ENCODE measurements at places on chromosomes 2 and 18. TPM values are rescaled to one million over a fixed set of nuclear protein-coding genes. Genes with fewer than 3 reads are reported as not detected.

PIEZO2 gene
- total RNA-seq = 3.2 TPM

PRR30 gene
- not detected for total RNA-seq

NEURL3 gene
- total RNA-seq = not detected

TFPI gene
- total RNA-seq = 85.3 TPM

SH3RF3 gene
- total RNA-seq = 6.5 TPM

DSG4 gene
- not detected for total RNA-seq

SLC5A7 gene
- total RNA-seq = 14.3 TPM

CPLX4 gene
- not detected for total RNA-seq

ALK gene
- 21.0 TPM for total RNA-seq

COL5A2 gene
- total RNA-seq = 19.1 TPM

SP140L gene
- 0.92 TPM for total RNA-seq

LAMA3 gene
- 3.7 TPM for total RNA-seq

LRRC30 gene
- not detected for total RNA-seq

C2orf80 gene
- 38.1 TPM for total RNA-seq

FOXI3 gene
- not detected for total RNA-seq

SERPINB11 gene
- total RNA-seq = not detected

RAD51AP2 gene
- total RNA-seq = 1.2 TPM

TRAPPC12 gene
- total RNA-seq = 72.7 TPM

SPAG16 gene
- 106 TPM for total RNA-seq

Data from diencephalon (tissue), 1 donor.